ENCODE measurements at places on chromosomes 13 and 19.

DNA sequence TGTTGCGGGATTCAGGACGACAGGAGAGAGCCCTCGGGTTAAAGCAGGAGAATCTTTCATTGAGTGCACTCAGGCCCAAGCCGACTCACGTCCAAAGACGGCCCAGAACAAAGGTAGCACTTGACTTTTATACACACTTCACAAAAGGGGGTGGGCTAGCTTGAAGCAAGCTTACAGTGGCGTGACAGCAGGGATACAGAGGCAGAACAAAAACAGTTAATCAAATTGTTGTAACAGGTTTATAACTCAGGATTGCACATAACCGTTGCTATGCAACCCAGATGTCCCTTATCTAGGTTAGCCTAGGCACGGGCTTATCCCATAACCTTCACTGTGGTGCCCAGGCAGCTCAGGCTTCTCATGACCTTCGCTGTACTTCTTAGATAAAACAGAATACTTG, 2.0 kb downstream of the MED25 start:
- no peak for DNase-seq

DNA sequence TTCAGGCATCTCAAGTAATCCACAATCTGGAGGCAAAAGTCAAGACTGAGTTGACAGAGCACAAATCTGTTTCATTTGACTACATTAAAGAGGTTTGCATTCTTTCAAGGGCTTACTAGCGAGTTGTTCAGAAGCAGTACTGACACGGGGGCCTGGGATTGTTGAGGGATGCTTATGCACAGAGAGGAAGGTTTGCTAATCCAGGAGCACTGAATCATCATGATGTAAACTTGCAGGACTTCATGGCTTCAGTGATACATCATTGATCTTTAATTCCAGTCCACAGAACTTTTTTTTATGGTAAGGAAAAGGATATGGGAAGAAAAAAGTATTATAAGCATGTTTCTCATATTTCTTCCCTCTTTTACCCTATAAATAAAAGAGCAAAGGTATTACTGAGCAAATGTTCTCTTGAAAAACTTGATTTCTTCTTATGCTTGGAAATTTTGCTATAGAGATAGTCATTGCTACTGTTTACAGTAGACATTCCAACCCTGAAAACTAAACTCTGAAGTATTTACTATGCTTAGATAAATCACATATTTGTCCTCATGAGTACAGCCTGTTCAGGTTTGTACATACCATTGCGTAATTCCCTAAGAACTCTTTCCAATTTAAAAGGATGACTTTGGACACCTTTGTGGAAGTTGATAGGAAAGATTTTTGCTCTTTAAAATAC, 65.8 kb upstream of the KPNA3 start:
- peak; percentile 65 for DNase-seq

GRCh38 chr13:101242720-101243119, 173.6 kb downstream of the NALCN start:
- no peak for DNase-seq

- DNase-seq: no peak
These were observed 23.1 kb upstream of the TNFSF14 start for GRCh38 chr19:6693056-6693471.
